Ovary (tissue), 10 donors: ENCODE measurements at places on chromosomes 7 and 10.

DNA sequence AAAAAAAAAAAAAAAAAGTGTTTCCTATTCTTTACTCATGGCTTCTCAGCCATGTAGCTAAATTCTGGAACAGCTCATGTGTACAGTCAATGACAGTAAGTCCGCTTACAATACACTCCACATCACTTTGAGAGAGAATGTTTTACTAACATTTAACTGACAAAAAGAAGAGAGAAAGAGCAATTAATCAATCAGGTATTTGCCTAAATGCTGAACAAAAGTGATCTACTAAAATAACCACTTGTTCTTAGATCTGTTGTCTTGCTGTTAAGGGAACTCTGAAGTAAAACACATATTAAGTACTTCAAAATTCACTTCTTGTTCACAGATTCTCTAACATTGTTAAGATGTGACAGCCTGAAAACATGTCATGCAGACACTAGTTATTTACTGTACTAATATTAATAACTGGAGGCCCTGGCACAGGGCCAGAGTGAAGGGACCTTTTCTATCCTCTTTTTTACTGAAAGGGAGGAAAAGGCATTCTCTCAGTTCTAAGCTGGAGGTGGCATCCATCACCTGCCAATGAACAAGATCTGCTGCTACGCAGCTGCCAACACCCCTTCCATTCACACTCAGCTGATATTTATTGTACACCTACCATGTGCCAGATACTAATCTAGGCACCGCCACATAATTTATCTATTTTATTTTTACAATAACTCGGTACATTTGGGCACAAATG, 72.6 kb downstream of the AHR start:
- H3K27me3 ChIP-seq: no peaks in the 10 kb centered on the region
- peaks cover 21% of the 10 kb centered on the region for H3K4me1 ChIP-seq
- H3K27ac ChIP-seq: no peak overlapping the region
- H3K36me3 ChIP-seq: no peaks in the 10 kb centered on the region
- no peak overlapping the region for H3K4me3 ChIP-seq

- DNase-seq: no peak
- no peaks in the 10 kb centered on the region for H3K4me1 ChIP-seq
- no peaks in the 10 kb centered on the region for H3K36me3 ChIP-seq
- no peak overlapping the region for H3K27ac ChIP-seq
- no peak overlapping the region for H3K4me3 ChIP-seq
Measured at GRCh38 chr7:72335561-72336381, 76.4 kb downstream of the CALN1 start.

- no peak overlapping the region for H3K4me3 ChIP-seq
- H3K4me1 ChIP-seq: peaks cover 3% of the 10 kb centered on the region
- H3K27me3 ChIP-seq: no peaks in the 10 kb centered on the region
- no peaks in the 10 kb centered on the region for H3K36me3 ChIP-seq
- peak overlapping the region; percentile 70 for H3K27ac ChIP-seq
Measured at GRCh38 chr7:69429911-69430383, 168.3 kb upstream of the AUTS2 start.

GRCh38 chr7:105752671-105753275, 123.6 kb downstream of the ATXN7L1 start:
- H3K36me3 ChIP-seq: no peaks in the 10 kb centered on the region
- no peaks in the 10 kb centered on the region for H3K27me3 ChIP-seq
- no peak overlapping the region for H3K4me3 ChIP-seq
- DNase-seq: no peak

DNA sequence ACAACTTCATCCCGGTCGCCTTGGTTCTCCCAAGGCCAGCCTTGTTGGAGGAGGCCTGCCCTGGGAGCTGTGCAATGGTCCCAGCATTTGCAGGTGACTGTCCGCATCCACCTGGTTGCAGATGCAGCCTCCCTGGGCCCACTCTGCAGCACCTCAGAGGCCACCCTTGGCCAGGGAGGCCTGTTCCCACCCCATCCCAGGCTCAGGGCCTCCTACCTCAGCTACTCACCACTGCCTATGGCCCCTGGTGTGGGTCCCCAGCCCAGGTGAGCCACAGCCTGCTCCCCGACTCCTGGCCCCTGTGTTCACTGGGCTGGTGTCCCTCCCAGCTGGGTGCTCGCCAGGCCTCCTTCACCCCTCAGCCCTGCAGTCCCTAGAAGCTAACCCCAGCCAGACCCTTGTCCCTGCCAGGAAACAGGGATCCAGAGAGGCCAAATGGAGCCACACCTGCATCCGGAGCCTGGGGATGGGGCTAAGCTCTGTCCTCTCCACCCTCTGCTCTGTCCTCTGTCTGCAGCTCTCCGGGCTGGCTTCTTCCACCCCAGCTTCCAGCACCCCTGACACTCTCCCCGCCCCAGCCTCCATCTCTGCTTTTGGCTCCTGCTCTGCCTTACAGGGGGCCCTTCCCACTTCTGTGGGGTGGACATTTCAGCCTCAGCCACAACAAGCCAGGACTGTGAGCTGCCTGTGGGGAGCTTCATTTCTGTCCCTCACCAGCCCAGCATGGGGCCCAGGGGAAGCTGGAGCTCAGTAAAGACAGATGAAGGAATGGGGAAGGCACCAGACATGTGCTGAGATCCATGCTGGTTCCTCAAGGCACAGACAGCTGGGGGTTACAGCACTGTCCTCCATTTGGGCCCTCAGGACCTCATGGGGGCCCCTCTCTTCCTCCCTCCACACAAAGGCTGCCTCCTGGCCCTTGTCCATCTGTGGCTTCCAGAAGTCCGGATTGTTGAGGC, 35.6 kb upstream of the ANTXRL start:
- no peaks in the 10 kb centered on the region for H3K36me3 ChIP-seq
- no peak overlapping the region for H3K4me3 ChIP-seq
- no peak overlapping the region for H3K27ac ChIP-seq
- no peaks in the 10 kb centered on the region for H3K4me1 ChIP-seq
- no peaks in the 10 kb centered on the region for H3K27me3 ChIP-seq
- DNase-seq: no peak

- H3K27me3 ChIP-seq: no peaks in the 10 kb centered on the region
- H3K36me3 ChIP-seq: no peaks in the 10 kb centered on the region
- no peaks in the 10 kb centered on the region for H3K4me1 ChIP-seq
- no peak for DNase-seq
- no peak overlapping the region for H3K27ac ChIP-seq
Measured at GRCh38 chr7:108181073-108181985, 51.2 kb upstream of the LAMB4 start.

DNA sequence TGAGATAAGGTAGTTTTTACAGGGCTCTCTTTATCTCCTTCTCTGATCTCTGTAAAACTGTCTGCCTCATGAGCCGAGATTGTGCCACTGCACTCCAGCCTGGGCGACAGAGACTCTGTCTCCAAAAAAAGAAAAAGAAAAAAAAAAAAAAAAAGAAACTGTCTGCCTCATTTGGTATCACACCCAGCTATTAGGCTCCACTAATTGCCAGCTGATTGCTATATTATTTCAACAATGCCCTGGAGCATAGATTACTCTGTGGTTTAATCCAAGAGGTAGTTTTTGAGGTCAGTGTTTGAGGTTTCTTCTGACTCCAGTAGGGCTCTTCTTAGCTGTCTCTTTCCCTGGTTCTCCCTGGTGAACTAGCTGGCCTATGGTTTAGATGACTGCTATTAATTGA, 268.1 kb upstream of the PLPP4 start:
- H3K4me3 ChIP-seq: no peak overlapping the region
- H3K27ac ChIP-seq: no peak overlapping the region
- DNase-seq: no peak
- H3K4me1 ChIP-seq: no peaks in the 10 kb centered on the region
- no peaks in the 10 kb centered on the region for H3K27me3 ChIP-seq
